ENCODE measurements at places on chromosomes 13 and 19.

DNA sequence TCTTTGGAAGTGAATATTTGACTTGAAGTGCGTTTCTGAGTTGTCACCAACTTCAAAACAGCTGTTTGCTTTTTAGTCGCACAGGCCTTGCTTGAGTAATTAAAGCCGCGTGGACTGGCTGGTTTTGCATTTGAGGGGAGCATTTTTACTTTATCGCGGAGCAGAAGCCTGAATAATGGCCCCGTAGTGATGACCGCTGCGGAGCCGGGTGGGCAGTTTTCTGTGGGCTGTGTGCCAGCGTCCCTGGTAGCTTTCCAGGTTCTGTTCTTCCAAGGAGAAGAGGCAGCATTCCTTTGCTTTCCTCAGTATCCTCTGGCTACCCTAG is 1.1 kb downstream of the NAA16 start:
- peak; percentile 52 for DNase-seq

DNA sequence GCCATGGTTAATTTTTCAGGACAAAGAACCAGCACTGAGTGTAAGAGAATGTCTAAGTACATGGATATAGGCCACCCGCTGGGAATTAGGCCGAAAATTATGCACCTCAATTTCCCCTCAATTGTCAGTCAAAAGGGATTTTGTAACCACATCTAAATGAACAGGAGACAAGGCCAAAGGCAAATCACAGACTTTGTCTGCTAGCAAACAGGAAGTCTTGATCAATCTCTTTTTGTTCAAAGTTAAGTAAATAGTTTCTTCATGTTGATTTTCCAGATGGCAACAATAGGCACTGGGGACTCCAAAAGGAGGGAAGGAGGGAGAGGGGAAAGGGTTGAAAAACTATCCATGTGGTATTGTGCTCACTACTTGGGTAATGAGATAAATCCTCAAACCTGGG is 276.0 kb downstream of the COG6 start:
- no peak for DNase-seq

DNA sequence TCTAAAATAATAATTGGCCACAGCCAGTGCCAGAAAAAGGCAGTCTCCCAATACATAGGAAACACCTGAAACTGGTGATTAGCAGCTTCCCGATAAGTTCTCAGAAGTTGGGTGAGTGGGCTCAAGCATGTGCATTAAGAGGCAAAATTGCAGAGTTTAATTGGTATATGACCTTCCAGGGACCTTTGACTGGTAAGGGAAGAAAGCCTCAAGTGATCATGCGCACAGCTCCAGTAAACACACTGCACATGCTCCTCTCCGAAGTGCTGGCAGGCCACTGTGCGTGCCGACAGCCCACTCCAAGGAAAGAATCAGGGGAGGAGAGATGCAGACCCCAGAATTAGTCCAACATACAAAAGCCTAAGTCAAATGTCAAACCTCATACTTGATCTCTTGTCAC is 18.9 kb upstream of the CEACAM8 start:
- no peak for DNase-seq

DNA sequence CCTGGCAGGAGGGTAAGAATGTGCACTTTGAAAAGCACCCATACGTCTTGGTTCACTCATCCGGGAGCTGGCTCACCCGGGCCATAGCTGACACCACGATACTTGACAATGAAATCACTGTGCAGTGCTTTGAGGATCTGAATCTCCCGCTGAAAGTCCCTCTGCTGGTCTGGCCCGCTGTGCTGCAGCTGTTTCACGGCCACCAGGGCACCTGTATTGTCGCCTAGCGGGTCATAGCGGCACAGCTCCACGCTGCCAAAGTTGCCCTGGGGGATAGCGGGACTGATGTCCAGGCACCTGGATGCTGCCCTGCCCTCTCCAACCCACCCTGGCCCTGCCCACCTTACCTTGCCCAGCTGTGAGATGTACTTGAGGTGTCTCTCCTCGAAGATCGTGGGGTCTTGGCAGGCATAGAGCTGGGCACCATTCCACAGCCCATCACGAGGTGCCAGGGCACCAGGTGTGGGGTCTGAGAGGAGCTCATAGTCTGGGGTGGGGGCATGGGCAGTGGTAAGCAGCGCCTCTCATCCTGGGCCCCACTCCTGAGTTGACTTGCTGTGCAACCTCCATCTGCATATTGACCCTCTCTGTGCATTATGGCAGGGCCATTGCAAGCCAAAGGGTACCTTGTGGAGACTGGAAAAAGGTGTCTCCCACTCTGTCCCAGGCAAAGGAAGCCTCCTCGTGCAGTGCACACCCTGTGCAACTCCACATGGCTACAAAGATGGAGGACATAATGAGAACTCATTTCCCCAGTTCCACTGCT is 11.3 kb upstream of the INSL3 start:
- no peak for DNase-seq

- DNase-seq: no peak
Observed at GRCh38 chr19:17391371-17392151, 2.4 kb downstream of the CCDC194 start.

GRCh38 chr13:95267662-95268342 is 33.4 kb downstream of the ABCC4 start:
- no peak for DNase-seq

DNA sequence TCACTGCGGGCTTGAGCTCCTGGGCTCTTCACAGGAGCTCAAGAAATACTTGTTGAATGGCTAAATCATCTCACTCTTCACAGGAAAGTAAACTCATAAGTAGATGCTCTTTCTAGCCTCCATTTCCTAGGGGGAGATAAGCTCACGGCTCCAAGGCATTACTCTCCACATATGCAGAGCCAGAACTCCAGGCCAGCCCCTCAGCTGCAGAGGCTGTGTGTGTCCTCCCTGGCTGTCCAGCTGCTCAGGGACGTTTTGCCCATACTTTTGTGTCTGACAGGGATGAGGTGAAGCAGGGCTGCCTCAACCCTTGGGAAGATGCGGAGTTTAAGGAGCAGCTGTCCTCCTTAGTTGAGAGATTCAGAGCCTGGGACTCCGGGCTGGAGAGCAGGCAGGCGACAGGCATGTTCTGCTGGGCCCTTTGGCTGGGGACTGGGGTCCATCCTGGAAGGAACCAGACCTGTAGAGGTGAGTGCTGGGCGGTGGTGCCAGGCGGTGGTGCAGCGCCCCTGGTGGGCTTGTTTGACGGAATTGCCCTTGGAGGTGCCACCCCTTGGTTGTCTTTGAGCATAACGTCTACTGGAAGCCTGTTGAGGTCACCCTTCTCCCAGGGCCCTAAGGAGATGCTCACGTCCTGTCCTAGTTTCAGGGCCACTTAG is 20.5 kb upstream of the SLC15A1 start:
- no peak for DNase-seq

DNA sequence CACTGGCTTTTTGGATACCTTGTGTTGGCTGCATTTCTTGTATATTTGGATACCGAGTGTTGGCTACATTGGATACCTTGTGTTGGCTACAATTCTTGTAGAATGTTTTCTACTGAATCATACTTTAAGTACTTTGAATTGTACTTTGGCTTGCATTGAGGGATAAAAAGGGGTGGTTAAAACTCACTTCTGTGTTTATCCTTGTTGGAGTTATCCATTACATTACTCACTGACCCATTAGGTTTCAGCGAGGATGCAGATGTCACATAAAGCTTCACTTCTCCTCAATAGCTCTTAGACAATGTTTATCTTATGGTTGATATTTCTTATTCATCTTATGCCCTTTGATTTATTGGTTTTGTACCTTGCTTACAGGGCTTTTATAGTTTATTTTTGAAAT is 43.1 kb downstream of the PDS5B start:
- no peak for DNase-seq

GRCh38 chr13:30608364-30608763 is 9.4 kb upstream of the USPL1 start:
- DNase-seq: no peak

DNA sequence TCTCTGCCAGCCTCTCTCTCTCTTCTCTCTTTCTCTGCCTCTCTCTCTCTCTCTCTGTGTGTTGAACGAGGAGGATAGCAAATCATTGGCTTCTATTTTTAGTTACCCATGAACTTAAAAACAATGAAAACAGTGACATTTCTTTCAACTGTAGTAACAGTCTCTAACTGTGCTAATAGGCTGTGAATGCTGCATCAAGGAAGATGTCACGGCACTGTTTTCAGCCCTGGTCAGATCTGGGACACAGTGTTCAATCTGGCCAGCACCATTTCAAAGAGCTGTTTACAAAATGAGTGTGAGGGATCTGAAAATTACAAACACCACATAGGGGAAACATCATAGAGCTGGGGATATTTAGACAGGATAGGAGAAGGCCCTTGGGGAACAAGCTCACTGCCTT is 717.0 kb downstream of the FGF9 start:
- no peak for DNase-seq

GRCh38 chr13:45521297-45521696 is 56.6 kb downstream of the COG3 start:
- DNase-seq: no peak

DNA sequence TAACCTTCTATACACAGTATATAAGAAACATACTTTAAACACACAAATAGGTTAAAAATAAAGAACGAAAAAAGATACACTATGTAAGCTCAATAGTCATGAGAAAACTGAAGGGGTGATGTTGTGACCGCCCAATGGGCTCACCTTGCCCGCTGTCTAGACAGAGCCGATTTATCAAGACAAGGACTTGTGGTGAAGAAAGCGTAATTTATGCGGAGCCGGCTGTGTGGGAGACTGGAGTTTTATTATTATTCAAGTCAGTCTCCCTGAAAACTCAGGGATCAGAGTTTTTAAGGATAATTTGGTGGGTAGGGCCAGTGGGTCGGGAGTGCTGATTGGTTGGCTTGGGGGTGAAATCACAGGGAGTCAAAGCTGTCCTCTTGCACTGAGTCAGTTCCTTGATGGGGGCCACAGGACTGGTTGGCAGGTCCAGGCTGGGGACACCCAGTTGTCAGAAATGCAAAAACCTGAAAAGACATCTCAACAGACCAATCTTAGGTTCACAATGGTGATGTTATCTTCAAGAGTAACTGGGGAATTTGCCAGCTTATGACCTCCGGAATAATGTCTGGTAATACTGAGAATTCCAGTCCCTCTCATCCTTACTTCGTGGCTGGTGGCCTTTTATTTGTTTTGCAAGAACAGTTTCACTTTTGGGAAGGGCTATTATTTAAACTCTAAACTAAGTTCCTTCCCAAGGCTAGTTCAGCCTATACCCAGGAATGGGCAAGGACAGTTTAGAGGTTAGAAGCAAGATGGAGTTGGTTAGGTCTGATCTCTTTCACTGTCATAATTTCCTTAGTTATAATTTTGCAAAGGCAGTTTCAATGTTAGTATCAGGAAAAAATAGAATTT is 96.6 kb downstream of the UBL3 start:
- DNase-seq: no peak

DNA sequence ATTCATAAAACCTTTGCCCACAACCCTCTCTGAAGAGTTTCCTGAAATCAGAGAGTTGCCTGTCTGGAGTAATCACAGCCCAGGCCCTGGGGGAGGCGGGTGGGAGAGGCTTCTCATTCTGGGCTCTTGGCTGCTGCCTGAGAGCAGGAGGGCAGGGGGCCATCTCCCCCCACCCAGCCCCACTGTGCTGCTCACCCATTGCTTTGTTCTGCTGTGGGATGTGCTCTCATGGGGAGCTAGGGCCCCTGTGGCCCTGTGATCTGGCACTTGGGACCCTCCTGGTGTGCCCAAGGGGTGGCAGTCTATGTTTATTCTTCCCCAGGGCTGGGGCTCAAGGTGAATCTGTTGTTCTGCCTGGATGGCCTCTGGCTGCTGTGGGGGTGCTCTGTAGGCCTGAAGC is 6.1 kb downstream of the KCTD15 start:
- no peak for DNase-seq

DNA sequence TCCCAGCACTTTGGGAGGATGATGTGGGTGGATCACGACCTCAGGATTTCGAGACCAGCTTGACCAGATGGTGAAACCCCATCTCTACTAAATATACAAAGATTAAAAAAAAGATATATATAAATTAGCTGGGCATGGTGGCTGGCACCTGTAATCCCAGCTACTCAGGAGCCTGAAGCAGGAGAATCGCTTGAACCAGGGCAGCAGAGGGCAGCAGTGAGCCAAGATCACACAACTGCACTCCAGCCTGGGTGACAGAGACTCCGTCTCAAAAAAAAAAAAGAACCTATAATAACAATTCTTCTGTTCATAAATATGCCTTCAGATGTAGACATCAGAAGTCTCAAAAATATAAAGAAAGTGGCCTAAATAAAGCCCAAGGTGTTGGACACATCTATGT is 7.6 kb downstream of the ZNF737 start:
- DNase-seq: peak; percentile 50
